IMR-90 (cell line): ENCODE measurements at places on chromosomes 2 and 18.

DNA sequence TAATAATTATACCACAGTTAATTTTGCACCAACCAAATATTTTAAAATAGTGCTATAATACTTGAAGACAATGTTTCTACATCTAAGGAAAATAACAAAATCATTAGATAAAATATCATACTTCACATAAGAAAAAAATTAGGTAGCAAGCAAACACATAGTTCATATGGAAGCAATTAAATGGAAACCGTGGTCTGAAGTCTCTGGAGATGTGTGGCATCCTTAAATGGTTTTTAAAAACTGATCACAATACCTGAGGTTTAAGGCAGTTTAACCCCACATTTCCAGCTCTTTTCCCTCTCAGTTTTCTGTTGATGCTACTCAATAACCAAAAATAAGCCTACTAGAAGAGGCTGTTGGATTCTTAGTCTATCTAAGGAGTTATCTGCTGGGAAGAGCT, 71.3 kb downstream of the ASXL2 start:
- DNase-seq: no peak

- DNase-seq: no peak
Observed at GRCh38 chr2:50374711-50375110, 657.2 kb downstream of the NRXN1 start.

DNA sequence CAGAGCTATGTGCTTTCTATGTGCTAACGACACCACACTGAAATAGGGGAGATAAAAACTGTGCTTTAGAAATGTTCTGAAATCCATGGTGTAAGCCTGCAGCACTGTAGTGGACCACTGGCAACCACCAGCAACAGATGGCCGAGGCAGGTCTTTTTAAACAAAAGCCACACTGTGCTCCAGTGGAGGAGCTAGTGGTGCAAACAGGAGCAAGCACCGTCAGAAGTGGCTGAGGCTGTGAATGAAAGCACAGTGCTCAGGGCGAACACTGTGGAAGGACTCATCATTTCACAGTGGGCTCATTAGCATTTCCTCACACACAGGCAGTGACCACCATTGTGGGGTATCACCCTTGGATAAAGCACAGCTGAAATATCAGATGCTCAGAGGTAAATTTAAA, 22.9 kb upstream of the MTX2 start:
- no peak for DNase-seq

GRCh38 chr2:71566372-71566771, 113.0 kb downstream of the DYSF start:
- DNase-seq: no peak
